ENCODE measurements at places on chromosomes 12 and 14.

DNA sequence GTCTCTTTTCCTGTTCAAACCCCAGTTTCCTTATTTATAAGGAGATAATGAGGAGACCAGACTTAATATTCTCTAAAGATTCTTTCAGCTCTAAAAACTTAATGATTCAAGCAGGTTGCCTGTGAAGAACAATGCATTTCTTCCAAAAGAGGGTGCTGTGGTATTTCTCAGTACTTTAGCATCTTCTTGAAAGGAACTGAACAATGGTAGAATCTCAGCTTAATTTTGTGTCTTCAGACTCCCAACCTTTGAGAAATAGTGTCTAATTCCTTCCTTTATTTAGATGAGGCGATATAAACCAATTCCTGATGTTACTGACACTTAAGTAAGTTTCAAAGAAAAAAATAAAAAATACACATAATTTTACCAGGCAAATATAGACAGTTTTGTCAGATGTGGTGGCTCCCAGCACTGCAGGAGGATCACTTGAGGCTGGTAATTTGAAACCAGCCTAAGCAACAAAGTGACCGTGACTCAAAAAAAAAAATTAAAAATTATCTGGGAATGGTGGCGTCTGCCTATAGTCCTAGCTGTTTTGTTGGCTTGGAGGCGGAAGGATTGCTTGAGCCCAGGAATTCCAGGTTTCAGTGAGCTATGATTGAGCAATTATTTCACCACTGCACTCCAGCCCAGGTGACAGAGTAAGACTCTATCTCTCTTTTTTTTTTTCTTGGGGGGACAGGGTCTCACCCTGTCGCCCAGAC, 76.9 kb upstream of the PSMA6 start:
- DNase-seq, result no peak

DNA sequence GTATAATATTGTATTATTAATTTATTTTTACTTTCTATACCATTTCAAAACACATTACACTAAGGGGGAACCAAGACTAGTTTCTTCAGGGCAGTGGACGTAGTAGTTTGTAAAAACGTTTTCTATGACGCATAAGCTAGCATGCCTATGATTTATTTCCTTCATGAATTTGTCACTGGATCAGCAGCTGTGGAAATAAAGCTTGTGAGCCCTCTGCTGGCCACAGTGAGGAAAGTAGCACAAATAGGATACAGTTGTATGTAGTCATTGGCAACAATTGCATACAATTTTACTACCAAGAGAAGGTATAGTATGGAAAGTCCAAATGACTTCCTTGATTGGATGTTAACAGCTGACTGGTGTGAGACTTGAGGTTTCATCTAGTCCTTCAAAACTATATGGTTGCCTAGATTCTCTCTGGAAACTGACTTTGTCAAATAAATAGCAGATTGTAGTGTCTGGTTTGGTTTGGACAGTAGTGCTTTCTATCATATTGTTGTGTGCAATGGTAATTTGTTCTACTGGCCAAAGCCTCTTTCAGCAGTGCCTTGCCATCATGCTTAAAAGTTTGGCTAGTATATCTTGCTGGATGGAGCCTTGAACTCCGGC, 24.3 kb upstream of the PLEKHD1 start:
- DNase-seq, result no peak

GRCh38 chr12:120862664-120863063, 41.5 kb downstream of the SPPL3 start:
- no peak for DNase-seq

DNA sequence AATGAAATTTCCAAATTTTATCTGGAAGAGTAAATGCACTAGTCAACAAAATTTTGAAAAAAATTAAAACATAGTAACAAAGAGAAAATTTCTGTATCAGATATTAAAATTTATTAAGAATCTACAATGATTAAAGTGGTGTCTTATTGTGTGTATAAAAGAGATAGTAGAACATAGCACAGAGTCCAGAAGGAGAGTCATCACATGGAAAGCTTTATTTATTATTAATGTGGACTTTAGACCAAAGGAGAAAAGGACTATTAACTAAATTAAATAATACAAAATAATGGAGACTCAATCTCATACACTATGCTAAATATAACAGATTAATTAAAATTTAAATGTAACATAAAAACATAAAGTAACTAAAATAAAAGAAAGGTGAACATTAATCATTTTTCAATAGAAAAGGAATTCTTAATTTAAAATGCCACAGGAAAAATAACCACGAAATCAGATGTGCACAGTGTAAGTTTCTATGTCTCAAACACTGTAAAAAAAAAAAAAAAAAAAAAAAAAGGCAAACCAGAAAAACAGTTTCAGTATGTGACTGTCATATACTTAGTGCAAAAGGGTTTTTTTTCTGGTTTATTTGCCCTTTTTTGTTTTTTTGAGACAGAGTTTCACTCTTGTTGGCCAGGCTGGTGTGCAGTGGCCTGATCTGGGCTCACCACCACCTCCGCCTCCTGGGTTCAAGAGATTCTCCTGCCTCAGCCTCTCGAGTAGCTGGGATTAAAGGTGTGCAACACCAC, 95.4 kb downstream of the MYF5 start:
- no peak for DNase-seq

GRCh38 chr12:85688837-85689236, 147.4 kb downstream of the RASSF9 start:
- DNase-seq, result no peak

- DNase-seq, result no peak
These were observed 28.4 kb downstream of the RTL1 start for GRCh38 chr14:100875126-100875525.

DNA sequence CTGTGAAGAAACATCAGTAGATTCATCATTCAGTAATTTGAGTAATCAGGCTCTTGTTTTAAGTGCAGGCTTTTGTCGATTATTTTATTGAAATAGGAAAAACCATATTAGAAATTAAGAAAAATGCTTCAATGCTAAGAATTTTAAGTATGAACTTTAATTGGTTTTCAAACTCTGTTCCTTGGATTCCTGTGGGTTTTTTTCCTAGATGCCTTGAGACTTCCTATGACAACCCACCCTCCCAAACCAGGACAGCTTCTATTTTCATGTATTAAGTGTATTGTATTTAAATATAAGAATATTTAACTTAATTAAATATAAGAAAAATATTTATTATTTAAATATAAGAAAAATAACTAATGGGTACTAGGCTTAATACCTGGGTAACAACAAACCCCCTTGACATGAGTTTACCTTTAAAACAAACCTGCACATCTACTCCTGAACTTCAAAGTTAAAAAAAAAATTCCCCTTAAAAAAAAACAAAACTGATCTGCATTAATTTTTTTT, 3.0 kb downstream of the ARHGAP5 start:
- no peak for DNase-seq

DNA sequence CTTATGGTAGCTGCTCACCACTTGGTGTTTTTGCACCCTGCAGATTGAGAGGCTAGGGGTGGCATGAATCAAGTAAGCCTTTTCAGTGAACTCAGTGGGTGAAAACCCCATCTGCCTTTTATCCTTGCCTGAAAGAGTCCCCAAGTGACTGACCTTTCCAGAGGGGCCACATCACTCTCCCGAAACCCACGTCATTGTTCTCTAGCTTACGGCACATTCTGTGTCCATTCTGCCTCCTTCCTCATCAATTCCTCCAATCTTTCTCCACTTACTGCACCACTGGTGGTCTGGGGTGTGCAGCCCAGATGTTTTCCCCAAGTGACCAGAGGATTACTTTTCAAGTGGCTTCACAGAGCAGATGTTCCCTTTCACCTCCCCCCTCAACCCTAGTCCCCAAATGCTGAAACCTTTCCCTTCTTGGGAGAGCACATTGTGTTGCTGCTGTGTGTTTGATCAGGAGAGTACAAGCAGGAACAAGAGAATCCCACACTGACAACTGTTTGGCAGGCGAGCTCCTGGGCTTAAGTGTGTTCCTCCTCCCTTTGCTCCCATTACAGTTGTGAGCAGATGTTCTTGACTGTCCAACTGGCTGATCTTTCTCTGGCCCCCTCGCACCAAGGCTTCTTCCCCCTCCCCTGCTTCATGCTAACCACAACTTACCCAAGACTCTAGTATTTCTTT, 138.0 kb upstream of the IGF1 start:
- no peak for DNase-seq

GRCh38 chr12:83473408-83474095, 786.8 kb downstream of the TMTC2 start:
- no peak for DNase-seq

DNA sequence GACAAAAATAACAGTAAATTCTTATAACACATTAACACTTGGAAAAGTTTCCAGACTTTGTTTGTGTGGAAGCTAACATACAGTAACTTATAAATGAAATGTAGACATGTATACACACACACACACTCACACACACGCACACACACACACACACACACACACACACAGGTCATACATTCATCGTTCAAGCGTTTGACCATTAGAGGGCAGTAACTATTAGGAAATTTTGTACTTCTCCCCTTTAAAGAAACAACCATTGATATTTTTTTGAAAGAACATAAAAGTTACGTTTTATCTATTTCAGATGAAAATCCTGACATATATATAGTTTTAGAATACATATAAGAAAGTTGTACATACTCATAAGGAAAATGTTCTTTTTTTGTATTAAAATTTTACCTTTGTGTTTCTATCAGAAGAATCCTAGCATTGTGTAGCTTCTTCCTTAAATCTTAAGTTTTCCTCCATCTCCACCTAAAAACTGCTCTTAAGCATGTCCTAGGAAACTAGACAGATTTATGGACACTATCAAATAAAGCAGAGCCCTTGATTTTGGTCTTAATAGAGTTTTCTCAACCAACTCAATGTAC, 29.0 kb downstream of the PTPRQ start:
- DNase-seq, result no peak

GRCh38 chr12:132049876-132050275, 94.2 kb downstream of the DDX51 start:
- no peak for DNase-seq

DNA sequence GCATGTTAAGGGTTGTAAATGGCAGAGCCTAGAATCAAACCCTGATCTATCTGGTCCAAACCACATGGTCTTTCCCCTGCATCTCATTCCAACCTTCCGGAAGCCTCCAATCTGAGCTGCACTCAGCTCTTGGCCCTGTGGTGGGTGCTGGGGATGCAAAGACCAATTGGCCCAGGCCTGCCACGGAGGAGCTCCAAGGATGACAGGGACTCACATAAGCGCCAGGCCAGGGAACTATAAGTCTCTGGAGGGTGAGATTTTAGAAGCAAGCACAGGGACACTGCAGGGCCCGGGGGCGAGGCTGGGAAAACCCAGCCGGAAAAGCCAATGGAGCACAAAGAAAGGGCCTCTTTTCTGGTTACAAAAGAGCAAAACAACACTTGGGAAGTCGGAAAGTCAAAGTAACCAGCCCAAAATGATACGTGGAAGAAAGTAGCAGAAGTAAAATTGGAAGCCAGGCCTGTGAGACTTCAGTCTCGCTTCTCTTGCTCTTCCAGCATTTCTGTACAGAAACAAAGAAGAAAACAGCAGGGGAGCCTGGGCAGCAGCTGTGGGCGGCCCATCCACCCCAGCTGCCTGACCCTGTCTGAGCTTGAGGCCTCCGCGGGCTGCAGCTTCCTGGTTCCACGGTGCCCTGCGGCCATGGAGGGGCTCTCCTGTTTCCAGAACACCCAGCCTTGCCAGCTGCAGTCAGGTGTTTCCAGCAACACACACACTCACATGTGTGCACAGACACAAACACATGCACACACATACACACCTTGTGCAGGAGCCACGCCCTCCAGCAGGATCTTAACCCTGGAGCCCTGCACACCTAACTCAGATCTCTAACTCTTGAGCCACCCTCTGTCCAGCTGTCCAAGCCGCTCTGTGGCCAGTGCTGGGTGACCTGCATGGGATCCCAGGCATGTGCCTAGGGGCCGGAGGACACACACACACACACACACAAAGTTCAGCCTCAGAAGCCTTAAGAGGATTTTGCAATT, 178.2 kb downstream of the BCL11B start:
- DNase-seq, result no peak

GRCh38 chr14:94423453-94424056, 29.0 kb downstream of the SERPINA11 start:
- DNase-seq, result peak; percentile 32

Measured in GM12891 (cell line).